GM04504 (cell line): ENCODE measurements at places on chromosomes 13 and 19.

DNA sequence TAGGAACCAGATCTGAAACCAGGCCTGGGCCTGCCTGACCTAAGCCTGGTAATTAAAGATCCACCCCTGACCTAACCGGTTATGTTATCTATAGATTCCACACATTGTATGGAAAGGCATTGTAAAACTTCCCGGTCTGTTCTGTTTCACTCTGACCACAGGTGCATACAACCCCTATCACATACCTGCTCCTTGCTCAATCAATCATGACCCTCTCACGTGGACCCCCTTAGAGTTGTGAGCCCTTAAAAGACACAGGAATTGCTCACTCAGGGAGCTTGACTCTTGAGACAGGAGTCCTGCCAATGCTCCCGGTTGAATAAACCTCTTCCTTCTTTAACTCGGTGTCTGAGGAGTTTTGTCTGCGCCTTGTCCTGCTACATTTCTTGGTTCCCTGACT lies 27.3 kb upstream of the ZNF562 start:
- DNase-seq: no peak

DNA sequence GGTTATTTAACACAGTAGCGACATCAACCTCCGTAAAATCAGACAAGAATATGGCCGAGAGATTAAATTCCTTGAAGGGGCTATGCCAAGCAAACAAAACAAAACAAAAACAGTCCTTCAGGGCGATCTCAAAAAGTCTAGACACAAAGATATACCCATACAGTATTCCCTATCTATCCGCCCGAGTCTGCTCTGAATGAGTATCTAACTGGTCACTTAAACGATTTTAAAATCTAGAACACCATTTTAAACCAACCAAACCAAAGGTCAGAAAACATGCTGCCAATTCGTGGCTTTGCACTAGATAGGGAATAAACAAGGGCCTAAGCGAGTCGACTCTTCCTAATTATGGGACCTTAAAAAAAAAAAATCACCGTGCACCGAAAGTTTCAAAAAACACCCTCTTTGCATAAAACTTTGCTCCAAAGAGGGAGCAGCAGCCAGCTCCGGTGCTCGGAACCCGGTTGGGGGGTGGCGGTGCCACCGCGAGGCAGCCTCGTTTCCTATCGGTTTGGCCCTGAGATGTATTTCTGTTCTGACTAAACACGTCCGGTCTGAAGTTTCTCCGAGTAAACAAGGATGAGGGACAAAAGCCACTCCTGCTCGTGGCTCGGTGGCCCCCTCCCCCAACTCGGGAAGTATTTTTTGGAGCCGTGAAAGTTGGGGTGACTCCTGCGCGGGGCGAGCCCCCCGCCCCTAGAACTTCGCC lies 1.8 kb downstream of the HMGB1 start:
- peak; percentile 33 for DNase-seq

- no peak for DNase-seq
Measured at GRCh38 chr13:60572855-60573254, 175.8 kb downstream of the TDRD3 start.

GRCh38 chr19:996051-996838 lies 4.0 kb upstream of the GRIN3B start:
- DNase-seq: no peak

DNA sequence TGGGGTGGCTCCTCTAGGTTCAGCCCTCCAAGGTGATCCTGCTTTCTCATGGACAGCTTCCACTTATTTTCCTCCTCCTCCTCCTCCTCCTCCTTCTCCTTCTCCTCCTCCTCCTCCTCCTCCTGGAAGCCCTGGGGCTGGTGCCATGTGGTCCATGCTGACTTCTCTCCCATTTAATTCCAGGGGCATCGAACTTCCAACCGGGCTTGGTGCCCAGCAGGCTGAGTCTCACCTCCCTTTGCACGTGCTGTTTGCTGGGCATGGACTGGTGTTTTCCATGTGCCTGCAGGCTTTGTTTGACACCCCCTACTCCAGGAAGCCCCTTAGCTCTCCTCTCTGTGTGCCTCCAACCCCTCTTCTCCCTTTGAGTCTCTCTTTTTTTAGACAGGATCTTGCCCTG lies 3.7 kb downstream of the MAST3 start:
- no peak for DNase-seq

DNA sequence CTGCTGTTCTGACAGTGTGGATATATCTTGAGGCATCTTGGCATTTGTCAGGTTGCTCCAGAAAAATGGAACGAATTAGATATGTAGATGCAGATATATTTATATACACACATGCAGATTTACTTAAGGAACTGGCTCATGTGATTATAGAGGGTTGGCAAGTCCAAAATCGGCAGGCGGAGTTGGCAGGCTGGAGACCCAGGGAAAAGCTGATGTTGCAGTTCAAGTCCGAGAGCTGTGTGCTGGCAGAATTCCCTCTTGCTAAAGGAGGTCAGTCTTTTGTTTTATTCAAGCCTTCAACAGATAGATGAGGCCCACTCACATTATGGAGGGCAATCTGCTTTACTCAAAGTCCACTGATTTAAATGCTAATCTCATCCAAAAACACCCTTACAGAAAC lies 24.4 kb upstream of the CSNK1A1L start:
- no peak for DNase-seq

- no peak for DNase-seq
Measured at GRCh38 chr13:114152831-114153371, 20.5 kb upstream of the RASA3 start.

- no peak for DNase-seq
Measured at GRCh38 chr19:34851277-34851804, 75.4 kb upstream of the ZNF30 start.

DNA sequence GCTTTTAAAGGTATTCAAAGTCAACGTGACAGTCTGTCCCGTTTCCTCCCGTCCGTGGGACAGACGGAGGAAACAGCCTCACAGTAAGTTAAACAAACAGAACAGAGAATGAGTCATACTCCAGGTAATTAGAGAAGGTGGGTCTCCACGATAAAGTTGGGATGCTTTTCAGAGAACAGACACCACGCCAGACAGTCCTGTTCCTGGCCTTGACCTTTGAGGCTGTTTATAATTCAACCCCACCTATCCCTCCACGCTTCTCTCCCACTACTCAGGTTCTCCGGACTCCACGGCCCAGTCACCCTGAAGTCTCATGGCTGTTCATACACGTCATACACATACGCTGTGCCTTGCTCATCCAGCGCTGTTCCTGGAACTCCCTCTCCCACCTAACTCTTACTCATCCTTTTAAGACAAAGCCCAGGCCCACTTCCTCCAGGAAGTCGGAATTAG lies 42.5 kb downstream of the ARHGEF18 start:
- no peak for DNase-seq

DNA sequence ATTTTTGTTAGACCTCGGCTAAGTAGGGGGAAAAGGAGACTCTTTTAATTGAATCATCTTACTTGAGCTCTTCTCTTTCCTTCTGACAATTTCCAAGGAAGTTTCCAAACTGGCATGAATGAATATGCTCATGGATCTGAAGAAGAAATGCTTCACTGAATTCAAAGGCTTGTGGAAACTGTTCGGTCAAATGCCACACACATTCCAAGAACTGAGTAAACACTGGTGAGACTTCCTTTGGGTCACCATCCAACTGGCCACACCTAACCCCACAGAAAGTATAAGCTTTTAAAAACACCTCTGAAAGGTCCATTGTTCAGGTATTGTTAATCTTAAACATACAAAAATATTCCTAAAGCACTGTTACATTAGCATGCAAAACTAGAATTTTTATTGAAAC lies 33.6 kb downstream of the MTMR6 start:
- no peak for DNase-seq

- no peak for DNase-seq
Measured at GRCh38 chr13:35732565-35732964, 256.1 kb upstream of the MAB21L1 start.

DNA sequence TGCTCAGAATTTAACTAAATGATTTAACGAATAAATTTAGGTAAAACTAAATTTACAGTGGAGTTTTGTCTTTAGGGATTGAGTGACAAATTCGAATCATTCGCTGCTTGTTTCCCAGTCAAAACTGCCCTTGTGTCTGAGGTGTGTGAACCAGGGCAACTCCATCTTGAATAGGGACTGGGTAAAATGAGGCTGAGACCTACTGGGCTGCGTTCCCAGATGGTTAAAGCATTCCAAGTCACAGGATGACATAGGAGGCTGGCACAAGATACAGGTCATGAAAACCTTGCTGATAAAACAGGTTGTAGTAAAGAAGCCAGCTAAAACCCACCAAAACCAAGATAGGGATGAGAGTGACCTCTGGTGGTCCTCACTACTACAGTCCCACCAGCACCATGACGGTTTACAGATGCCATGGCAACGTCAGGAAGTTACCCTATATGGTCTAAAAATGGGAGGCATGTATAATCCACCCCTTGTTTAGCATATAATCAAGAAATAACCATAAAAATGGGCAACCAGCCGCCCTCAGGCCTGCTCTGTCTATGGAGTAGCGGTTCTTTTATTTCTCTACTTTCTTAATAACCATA lies 10.2 kb upstream of the ANKRD10 start:
- no peak for DNase-seq

GRCh38 chr13:80585531-80585930 lies 244.6 kb upstream of the SPRY2 start:
- no peak for DNase-seq

- DNase-seq: no peak
Measured at GRCh38 chr13:95060014-95060519, 241.2 kb downstream of the ABCC4 start.

DNA sequence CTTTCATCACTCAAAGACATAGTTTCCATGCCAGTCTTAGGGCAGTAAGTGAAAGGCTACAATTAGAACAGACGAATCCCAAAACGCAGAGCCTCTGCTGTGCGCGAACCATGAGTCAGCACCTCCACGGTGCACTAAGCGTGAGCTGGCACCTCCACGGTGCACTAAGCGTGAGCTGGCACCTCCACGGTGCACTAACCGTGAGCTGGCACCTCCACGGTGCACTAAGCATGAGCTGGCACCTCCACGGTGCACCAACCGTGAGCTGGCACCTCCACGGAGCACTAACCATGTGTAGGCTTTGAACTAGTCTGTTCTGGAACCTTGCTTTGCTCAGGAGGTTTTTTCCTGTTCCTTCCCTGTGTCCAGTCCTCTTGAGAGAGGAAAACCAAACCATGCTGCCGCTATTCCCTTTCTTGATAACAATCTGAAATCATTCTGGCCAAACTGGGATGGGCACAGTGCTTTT lies 120.6 kb downstream of the IRS2 start:
- DNase-seq: no peak

GRCh38 chr19:35692010-35692409 lies 12.3 kb upstream of the ZBTB32 start:
- DNase-seq: no peak
